ENCODE measurements at places on chromosomes 1 and 21.
A peak's percentile ranks its signal among the peaks of the same experiment; 100 is the strongest.

- no peak for DNase-seq
Observed at GRCh38 chr1:64280001-64280400, 76.6 kb downstream of the UBE2U start.

GRCh38 chr1:178275553-178275952 is 181.6 kb downstream of the RASAL2 start:
- no peak for DNase-seq

GRCh38 chr1:27886744-27887143 is 14.4 kb downstream of the THEMIS2 start:
- DNase-seq, result no peak

- DNase-seq, result no peak
Observed at GRCh38 chr1:185663771-185664296, 70.4 kb upstream of the HMCN1 start.

DNA sequence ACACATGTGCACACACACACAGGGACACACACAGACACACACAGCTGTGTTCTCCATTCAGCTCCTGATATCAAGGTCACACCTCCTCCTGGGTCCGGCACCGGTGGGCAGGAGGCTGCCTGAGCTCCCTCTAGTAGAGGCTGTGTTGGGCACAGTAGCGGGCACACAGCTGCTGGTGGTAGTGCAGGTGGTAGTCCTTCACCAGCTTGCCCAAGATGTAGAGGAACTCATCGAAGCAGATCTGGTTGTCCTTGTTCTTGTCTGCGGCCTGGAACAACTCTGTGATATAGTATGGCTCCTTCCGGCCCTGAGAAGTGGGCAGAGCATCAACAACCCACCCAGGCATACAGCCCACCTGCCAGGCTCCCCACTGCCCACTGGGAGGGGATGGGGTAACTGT is 5.6 kb upstream of the S100A8 start:
- DNase-seq, result peak; percentile 43

DNA sequence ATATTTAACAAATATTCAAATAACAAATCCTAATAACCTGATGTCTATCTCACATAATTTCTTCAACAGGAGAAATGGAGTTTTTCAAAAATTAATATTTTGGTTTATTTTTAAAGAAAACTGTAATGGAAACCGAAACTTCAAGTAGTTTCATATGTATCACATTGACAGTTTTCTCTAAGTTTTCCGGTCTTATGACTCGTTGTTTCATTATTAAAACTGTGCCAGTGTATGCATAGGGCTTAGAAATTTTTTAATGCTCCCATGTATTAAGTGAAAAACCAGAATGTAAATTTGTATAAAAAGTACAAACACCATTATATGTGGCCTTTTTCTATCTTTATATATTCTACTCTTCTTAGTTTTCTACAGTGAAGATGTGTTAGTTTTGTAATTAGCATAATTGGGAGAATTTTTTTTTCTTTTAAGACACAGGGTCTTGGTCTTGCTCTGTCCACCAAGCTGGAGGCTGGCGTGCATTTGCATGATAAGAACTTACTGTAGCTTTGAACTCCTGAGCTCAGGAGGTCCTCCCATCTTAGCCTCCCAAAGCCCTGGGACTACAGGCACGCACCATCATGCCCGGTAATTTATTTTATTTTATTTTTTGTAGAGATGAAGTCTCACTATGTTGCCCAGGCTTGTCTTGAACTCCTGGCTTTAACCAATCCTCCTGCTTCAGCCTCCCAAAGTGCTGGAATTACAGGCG is 43.9 kb upstream of the SAMSN1 start:
- DNase-seq, result no peak

DNA sequence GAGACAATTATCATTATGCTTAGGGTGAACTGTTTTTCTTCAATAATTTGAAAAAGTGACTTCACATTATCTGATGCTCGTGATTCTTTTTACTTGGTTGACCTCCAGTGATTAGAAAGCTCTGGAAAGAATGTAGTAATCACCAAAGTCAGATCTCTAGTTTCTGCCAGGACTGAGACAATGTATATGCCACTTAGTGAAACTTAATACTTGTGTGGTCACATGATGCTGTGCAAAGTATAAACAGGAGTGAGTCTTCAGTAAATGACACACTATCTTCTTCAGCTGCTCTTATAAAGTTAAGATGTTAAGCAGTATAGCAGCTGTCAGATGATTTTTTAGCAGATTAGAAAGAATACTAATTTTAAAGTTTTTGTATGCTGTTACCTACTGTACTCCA is 17.2 kb downstream of the VCAM1 start:
- no peak for DNase-seq

DNA sequence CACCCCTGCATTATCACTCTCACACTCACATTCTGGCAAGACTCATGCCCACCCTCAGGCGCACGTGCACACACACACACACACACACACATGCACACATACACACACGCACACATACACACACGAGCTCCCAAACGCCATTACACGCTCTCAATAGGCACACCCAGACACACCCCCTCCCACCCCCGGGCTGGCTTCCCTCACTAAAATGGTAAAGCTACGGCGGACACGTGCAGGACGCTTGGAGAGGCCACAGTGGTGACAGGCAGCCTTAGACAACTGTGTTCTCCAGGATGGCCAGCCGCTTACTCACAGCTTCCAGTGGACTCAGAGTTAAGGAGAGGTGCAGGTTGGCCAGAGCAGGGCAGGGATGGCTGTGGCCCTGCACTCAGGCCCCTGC is 10.1 kb downstream of the MATN1 start:
- DNase-seq, result no peak

- no peak for DNase-seq
Observed at GRCh38 chr1:74504125-74504932, 8.1 kb downstream of the LRRC53 start.

GRCh38 chr1:37497832-37498231 is 16.7 kb downstream of the MEAF6 start:
- DNase-seq, result no peak

DNA sequence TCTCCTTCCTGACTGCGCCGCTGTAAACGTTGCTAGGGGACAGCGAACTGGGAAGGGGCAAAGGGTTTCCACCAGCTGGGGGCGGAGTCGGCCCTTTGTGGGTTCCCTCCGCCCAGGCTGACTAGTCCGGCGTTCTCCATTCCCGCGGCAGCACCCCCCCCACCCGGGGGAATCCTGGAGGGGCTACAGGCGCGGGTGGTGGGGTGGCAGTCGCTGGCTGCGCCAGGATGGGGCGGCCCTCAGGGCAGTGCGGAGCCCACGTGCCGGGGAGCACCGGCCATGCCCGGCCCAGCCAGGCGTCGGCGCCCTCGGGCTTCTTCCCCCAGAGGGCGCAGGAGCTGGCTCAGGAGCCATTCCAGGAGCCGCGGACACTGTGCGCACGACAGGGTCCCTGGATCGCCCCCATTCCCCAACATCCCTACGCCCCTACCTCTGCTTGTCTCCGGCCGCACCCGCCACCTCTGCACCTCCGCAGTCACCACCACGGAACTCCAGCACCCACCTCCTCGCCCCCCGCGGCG is 476 bp downstream of the BATF3 start:
- peak; percentile 69 for DNase-seq

- DNase-seq, result no peak
Observed at GRCh38 chr1:115826628-115827027, 14.3 kb downstream of the NHLH2 start.

- peak; percentile 80 for DNase-seq
Observed at GRCh38 chr1:96722161-96722922, 758 bp downstream of the PTBP2 start.

GRCh38 chr1:239719642-239720258 is 333.4 kb downstream of the CHRM3 start:
- no peak for DNase-seq

DNA sequence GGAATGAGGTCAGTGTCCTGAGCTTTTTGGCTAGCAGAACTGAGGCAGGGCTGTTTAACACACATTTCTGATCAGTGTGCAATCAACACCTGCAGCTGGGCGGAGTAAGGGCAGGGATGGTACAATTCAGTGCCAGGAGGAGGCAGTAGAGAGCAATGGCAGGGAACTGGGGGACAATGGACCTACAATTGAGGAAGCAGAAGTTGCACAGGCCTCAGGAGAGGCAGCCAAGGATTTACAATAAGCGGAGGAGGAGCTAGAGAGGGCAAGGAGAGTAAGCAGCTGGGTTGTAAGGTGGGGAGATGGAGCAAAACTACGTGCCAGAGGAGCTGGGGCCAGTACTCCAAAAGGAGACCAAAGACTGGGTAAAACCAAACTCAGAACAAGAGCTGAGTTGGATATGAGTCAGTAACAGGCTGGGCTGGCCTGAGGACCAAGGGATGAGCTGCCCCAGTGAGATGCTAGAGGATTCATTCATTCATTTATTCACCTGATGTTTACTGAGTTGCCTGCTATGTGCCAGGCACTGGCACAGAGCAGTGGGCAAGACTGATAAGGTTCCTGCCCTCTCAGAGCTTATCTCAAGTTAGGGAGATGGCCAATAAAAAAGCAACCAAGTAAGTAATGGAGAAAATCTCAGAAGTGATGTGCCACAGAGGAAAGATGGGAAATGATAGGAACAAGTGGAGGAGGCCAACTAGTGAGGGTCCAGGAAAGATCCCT is 10.4 kb upstream of the GALE start:
- no peak for DNase-seq
